HEK293T (cell line): ENCODE measurements at places on chromosomes 1 and 21.

- DNase-seq: no peak
Measured at GRCh38 chr1:84687714-84688462, 2.4 kb downstream of the SSX2IP start.

DNA sequence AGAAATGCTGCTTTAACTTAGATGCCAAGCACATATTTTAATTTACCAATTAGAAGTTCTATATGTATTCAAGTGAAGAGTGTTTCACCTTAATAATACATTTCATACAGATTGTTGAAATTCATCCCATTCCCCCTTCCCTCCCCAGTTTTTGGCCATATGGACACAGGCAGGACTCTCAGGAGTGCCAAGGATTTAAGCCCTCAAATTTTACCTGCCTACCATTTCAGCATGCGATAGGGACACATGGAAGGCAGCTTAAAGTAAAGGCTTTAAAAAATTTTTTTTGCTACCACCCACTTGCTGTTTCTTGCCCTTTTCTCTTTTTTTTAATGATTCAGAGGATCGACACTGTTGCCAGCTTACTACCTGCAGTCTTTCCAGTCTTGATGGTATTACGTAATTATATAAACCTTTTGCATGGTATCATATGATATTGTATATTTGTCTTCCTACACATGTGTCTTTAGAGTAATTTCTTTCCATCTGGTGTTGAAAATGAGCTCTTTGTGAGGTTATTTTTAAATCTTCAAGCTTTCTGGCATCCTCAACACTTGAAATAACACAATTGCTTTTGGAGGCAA lies 7.0 kb downstream of the EPB41 start:
- DNase-seq: no peak

GRCh38 chr1:173570370-173571007 lies 32.4 kb downstream of the SLC9C2 start:
- no peak for DNase-seq

GRCh38 chr1:233707153-233707879 lies 93.4 kb downstream of the KCNK1 start:
- no peak for DNase-seq

DNA sequence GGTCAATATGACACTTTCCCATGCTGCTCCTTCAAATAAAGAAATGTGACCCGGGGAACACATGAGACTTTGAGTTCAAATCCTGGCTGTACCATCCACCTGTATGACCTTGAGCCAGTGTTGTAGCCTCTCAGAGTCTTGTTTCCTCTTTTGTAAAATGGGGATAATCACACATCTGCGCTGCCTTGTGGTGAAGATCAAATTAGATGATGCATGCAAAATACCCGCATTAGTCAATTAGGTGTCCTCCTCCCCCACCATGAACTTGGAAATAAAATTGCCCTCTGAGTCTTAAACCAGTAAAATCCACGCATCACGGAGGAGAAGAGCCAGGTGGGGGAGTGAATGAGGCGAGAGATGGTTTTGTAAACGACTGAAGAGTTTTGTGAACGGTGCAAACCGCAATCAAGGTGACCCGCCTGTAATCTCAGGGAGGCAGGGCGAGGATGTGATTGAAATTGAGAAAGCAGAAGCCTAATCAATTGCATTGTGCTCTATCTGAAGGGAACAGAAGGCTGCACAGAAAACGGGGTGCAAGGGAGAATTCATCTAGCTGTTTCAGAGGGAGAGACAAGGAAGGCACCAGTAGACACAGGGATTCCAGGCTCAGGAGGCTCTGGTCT lies 5.8 kb upstream of the AHDC1 start:
- DNase-seq: no peak

GRCh38 chr1:111649648-111650047 lies 30.1 kb downstream of the RAP1A start:
- DNase-seq: no peak

DNA sequence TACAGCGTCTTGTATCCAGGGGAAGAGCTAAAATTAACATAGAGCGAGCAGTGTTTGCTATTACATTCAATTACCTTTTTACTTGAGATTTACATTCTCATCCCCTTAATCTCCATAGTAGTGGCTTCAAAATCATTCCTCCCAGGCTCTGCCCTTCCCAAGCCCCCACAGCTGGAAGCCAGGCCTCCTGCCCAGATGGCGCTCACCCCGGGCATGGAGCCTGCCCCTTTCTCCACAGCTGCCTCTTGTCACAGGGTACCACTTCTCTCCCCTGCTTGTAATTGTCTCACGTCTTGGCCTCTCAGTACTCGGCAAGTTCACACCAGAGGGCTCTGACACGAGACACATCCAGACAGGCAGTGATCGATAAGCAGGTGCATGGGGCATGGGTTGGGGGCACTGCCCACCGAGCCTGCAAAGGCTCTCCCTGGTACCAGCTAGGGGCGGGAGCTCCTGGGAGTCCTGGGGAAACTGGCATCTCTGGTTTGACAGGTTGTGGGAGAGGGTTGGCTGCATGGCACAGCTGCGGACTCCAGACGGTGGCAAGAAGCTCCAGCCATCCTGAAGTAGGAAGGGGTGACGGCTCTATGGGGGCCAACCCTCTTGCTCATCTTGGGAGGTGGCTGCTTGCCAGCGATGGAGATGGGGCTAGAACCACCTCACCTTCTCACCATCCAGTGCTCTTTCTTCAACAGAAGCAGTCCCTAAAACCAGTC lies 20.1 kb downstream of the CASZ1 start:
- DNase-seq: no peak

DNA sequence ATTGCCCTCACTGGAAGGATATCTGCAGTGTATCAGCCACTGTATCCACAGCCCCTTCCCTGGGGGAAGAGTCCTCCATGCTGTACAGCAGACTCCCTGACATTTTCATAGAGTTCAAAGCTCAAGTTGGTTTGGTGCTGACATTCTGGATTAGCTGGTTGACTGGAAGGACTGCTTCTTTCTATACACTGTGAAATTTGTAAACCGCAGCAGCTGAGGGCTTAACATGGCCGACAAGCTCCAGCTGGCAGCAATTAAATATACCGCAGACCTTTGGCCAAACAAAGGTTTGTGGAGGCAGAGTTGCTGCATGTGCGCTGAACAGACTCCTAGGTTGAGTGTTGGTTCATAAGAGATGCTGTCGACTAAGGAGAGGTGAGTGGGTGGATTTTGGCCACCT lies 126.4 kb downstream of the DHRS3 start:
- no peak for DNase-seq

DNA sequence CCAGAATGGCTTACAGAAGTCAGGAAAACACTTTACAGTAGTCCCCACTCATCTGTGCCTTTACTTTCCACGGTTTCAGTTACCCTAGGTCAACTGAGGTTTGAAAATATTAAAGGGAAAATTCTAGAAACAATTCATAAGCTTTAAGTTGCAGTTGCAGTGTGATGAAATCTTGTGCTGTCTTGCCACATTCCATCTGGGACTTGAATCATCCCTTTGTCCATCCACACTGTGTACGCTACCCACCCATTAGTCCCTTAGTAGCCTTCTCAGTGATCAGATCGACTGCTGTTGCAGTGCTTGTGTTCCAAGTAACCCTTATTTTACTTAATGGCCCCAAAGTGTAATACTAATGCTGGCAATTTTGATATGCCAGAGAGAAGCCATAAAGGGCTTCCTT lies 30.5 kb downstream of the ZCCHC17 start:
- DNase-seq: no peak

DNA sequence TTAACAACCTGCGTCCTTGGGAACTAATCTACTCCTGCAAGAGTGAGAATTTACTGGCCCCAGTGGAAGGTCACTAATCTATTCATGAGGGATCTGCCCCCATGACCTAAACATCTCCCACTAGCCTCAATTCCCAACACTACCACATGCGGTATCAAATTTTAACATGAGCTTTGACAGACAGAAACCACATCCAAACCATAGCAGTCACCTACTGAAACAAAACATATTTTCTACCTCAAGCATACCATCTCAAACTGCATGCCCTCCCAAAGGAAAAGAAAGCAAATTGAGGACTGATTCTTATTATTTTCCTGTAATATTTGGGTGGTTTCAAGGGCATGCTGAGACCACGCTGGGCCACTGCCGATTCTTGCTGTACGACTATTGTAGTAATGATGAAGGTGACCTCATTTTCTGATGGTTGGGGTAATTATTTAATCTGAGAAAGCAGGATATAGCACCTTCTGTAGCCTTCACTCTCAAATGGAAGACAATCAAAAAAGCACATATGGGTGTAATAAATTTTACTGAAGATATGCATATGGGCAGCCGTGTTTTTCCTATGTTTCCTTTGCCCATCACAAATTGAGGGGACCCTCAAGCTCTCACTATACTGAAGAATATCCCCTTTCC lies 13.2 kb upstream of the GBP5 start:
- no peak for DNase-seq

DNA sequence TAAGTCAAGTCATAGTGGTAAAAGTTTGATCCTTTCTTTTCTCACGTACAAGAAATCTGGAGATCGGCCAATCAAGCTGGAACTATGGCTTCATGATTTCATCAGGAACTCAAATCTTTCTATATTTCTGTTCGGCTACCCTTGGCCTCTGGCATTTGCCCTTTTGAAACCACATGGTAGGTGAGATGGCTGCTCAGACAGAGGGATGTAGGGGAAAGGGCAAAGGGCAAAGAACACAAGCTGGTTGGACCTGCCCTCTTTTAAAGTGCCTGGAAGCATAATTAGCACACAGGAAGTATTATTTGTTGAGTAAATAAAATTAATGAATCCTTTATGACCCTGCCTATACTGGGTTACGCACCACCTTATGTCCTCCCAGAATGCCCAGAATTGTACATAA lies 11.5 kb upstream of the RGS1 start:
- DNase-seq: no peak

GRCh38 chr21:14864211-14865021 lies 200.4 kb downstream of the NRIP1 start:
- DNase-seq: peak; percentile 61

DNA sequence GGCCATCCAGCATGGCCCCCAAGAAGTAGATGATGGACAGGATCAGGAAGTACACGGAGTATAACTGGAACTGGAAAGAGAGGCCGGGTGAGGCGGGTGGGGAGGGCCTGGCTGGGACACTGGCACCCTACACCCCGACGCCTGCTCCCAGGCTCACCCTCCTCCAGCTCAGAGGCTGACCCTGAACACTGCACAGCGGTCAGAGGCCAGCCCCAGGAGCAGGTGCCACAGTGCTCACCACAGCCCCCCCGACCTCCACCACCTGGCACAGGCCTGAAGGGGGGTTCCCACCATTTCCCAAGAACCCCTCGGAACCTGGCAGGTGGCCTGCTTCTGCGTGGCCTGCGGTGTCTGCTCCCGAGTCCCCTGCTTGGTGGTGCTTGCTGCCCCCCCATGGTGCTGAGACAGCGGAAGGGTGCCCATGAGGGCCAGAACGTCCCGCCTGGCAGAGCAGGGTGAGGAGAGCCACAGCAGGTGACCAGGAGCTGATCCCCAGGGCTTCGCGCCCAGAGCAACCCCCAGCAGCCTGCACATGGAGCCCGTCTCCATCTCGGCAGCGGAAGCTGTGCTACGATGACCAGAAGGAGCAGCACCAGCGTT lies 26.1 kb downstream of the SLC19A1 start:
- no peak for DNase-seq

DNA sequence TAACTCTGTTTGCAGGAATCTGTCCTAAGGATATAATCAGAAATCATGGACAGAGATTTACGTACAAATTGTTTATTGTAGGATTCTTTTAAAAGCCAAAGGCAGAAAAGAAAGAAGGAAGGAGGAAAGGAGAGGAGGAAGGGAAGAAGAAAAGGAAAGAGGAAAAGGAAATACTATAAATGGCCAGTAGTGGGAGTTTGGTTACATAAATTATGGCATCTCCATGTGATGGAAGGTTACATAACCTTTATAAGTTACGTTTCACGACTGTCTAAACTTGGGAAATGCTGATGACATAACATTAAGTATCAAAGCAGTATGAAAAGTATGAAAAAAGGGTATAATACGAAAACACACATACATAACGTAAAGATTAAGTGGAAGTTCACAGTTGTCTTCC lies 39.0 kb downstream of the SMYD2 start:
- DNase-seq: no peak

DNA sequence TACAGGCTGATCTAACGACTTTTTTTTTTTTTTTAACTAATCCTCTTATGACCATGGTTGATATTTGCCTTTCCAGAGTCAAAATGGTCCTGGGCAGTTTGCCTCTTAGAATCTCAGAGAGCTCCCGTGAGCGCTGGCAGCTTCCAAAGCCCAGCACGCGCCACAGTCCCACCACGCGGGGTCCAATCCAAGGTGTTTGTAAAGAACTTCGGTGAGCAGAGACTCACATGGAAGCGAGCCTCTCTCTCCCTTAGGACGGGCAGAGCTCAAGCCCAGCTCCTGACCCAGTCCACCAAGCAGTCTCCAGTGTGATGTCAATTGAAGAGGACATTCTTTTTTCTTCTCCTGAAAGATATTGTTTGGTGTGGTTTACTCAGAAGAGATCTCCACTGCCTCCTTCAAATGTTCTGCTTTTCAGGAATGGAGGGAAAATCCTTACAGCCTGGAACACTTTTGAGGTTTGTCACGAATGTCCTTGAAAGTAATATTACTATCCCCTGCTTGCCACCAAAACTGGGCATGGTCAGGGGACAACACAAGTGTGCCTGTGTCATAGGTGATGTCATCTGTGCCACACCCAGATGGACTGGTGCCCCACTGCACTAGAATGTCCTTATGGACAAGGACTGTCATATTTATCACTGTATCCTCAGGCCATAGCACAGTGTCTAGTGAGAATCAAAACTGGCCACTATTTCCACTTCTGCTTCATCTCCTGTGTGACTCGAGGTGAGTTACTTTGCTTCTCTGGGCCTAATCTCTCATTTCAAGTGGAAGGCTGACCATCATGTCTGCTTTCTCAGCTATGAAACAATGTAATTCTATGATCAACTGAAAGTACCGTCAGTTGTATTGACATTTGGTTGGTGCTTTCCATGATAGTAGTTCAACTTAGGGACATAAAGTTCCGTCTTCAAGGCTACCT lies 97.4 kb upstream of the EDEM3 start:
- DNase-seq: no peak

GRCh38 chr1:150017206-150017750 lies 6.8 kb upstream of the OTUD7B start:
- no peak for DNase-seq

- DNase-seq: peak; percentile 81
Measured at GRCh38 chr1:20376880-20377494, 86.3 kb downstream of the VWA5B1 start.

- DNase-seq: no peak
Measured at GRCh38 chr1:45516465-45516864, 5.2 kb downstream of the PRDX1 start.

- no peak for DNase-seq
Measured at GRCh38 chr1:164384262-164384661, 174.7 kb upstream of the PBX1 start.

GRCh38 chr1:66770240-66770639 lies 18.0 kb downstream of the DYNLT5 start:
- DNase-seq: no peak
